Hindlimb muscle (tissue), 1 donor: ENCODE measurements at places on chromosomes 4 and X. TPM values are rescaled to one million over a fixed set of nuclear protein-coding genes. Genes with fewer than 3 reads are reported as not detected.

BMPR1B gene
- polyA plus RNA-seq: 13.2 TPM

ART3 gene
- 36.1 TPM for polyA plus RNA-seq

- no peak for DNase-seq
Measured at GRCh38 chr4:87275311-87275710, 47.4 kb downstream of the HSD17B13 start.

DNA sequence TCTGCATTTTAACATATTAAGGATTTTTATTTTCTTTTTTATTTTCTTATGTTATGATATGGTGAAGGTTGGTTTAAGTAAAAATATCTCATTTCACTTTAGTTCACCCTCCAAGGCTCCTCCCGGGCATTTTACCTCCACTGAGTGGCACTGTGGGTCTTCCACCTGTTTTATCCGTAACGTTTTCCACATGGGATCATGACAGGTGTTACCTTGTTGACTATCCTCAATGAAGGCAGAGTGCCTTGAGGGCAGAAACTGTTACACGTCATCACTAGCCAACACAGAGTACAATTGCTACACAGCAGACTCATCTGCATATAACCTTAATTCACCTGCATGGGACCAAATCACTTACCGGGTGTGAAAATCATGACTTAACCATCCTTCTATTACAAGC lies 105.8 kb downstream of the GEMIN8 start:
- no peak for DNase-seq

DMD gene
- polyA plus RNA-seq: 88.9 TPM

GRCh38 chr4:151043803-151044515 lies 28.9 kb upstream of the LRBA start:
- DNase-seq: no peak

GRCh38 chr4:65865489-65865888 lies 195.2 kb upstream of the EPHA5 start:
- DNase-seq: no peak

PF4V1 gene
- not detected for polyA plus RNA-seq

INTS6L gene
- 8.7 TPM for polyA plus RNA-seq

DNA sequence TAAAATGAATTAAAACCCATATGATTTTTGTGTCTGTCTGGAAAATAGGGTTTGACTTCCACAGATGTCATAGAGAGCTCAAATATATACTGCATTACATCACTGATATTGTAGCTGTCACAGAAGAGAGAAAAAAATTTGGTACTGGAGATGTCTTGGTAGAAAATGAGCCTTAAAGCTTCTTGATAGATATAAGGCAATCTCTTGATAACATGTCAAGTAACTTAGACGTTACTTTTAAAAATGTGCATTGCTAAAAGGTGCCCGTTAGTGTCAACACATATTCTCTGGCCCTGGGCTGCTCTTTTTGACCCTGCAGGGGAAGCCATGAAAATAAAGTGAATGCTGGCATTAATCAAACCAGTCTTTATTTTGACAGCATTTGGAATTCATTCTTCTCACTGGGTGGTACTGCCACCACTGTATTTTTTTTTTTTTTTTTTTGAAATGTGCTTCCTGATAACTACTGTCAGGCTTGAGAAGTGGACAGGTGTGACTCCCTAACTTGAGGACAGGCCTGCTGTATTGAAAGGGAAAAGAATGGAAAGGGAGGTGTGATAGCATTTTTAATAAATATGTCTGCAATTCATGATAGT lies 53.0 kb upstream of the RAPGEF2 start:
- DNase-seq: no peak

- no peak for DNase-seq
Measured at GRCh38 chrX:141220342-141221008, 21.8 kb downstream of the SPANXC start.

MSX1 gene
- 2.0 TPM for polyA plus RNA-seq

CLDN2 gene
- 0.48 TPM for polyA plus RNA-seq

MAGEB2 gene
- polyA plus RNA-seq: not detected

RTL3 gene
- polyA plus RNA-seq: 0.99 TPM

DNA sequence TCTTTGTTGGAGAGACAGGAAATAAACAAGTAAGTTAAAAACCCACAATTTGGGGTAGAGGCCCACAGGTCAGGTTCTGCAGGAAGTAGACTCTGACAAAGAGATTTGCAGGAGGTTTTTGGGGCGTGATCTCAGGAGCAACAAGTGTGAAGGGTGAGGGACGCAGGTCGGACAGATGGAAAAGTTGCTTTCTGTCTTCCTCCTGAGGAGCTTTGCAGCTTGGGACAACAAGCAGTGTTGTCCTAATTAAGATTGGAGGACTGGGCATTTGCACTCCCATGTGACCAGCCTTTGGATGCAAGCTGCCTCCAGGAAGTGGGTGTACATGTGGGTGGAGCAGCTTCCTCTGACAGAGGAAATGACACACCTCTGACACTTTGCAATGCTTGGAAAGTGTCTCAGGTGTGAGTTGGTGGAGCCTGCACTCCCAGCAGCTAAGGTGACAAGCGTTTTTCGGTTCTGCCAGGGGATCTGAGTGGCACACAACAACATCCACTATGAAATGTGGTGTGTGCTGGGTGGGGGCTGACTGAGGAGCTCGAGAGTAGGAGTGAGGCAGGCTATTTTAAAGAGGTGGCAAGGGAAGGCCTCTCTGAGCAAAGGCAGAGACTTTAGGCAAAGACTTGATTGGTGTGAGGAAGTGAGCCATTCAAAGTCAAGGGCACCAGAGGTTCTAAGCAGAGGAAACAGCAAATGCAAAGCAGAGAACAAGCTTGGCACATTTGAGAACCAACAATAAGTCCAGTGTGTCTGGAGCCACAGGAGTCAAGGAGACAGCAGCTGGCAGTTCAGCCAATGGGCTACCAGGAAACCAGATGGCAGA lies 339.8 kb upstream of the GATB start:
- no peak for DNase-seq

GRCh38 chr4:34193451-34194154 lies 2050.7 kb downstream of the ARAP2 start:
- no peak for DNase-seq

DNA sequence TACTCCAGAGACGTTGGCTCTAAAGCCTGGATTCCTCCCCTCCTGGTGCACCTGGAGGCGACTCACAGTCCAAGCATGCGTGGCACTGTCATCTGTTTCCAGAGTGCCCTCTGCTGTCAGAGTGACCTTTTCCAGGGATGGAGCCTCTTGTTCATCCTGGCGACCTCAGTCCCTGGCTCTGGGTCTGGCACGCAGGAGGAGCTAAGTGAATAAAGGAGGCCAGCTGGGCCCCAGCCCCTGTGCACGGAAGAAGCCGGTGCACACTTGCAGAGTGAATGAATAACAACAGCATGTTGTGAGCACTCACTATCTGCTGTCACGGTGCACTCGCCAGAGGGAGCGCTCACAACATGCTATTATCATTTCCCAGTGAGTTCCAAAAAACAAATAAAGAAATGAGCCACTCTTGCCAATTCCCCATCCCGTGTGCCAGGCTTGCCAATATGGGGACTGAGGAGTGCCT lies 27.8 kb upstream of the PSAPL1 start:
- DNase-seq: peak; percentile 50

GRCh38 chrX:134206221-134206620 lies 30.8 kb upstream of the CCDC160 start:
- no peak for DNase-seq

DNA sequence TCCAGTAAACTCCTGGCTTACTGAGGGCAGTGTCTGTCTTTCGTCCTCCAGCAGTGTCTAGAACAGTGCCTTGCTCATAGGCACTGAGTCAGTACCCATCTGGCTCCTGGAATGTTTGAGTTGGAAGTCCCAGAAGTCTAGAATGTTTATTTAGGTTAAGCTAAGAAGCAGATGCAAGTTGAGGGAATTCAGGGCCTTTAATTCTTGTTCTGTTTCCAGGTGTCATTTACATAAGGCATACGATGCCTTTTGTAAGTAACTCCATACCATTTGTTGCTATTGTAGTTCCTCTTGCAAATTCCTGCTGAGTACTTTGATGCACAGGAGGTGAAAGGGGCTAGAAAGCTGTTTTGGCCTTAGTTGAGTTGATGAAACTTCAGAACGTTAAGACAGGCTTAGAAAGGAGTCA lies 22.2 kb downstream of the ARHGAP10 start:
- DNase-seq: no peak

TMPRSS11E gene
- not detected for polyA plus RNA-seq

GAB3 gene
- polyA plus RNA-seq: 5.2 TPM

DNA sequence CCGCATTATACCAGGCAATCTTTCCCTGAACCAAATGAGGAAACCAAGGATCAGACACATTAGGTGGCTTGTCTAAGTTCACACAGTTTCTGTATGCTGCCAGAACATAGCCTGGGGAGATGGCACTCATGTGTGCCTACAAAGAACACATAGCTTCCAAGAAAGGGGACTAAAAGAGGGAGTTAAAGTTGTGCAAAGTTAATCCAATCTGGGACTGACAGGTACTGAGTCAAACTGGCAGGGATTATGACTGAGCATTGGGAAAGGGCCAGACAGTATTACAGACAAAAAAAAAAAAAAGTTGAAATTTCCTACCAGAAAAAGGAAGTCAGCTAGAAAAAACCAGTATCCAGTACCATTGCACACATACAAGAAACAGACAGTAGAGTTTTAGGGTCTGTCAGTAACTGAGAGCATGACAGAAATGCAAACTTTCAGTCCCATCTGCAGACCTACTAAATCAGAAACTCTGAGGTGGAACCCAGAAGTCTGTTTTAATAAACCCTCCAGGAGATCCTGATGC lies 37.2 kb downstream of the ADAMTS3 start:
- no peak for DNase-seq

GRCh38 chr4:3827616-3828492 lies 61.7 kb downstream of the ADRA2C start:
- DNase-seq: peak; percentile 37

DNA sequence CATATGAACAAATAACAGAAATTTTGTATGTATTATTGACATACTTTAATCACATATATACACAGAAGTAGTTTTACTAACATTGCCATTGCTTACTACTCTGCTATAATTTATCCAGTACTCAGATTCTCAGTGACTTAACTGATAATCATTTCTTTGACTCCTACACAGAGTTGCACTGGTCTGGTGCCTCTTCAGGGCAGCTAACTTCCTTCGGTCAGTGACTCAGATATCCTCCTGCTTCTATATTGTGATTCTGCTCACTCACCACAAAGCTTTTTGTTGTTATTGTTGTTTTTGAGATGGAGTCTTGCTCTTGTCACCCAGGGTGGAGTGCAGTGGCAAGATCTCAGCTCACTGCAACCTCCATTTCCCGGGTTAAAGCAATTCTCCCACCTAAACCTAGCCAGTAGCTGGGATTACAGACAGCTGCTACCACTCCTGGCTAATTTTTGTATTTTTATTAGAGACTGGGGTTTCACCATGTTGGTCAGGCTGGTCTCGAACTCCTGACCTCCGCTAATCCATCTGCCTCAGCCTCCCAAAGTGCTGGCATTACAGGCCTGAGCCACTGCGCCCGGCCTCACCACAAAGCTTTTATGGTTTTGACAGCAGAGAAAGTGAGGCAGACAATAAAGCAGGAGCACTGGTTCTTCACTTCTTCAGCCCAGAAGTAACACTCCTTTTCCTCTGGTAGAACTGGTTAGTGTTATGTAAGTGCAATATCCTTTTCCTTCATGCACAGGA lies 499.3 kb downstream of the EPHA5 start:
- no peak for DNase-seq

GABRB1 gene
- polyA plus RNA-seq: not detected

- DNase-seq: no peak
Measured at GRCh38 chr4:180950377-180950776, 1292.8 kb upstream of the TENM3 start.

DNA sequence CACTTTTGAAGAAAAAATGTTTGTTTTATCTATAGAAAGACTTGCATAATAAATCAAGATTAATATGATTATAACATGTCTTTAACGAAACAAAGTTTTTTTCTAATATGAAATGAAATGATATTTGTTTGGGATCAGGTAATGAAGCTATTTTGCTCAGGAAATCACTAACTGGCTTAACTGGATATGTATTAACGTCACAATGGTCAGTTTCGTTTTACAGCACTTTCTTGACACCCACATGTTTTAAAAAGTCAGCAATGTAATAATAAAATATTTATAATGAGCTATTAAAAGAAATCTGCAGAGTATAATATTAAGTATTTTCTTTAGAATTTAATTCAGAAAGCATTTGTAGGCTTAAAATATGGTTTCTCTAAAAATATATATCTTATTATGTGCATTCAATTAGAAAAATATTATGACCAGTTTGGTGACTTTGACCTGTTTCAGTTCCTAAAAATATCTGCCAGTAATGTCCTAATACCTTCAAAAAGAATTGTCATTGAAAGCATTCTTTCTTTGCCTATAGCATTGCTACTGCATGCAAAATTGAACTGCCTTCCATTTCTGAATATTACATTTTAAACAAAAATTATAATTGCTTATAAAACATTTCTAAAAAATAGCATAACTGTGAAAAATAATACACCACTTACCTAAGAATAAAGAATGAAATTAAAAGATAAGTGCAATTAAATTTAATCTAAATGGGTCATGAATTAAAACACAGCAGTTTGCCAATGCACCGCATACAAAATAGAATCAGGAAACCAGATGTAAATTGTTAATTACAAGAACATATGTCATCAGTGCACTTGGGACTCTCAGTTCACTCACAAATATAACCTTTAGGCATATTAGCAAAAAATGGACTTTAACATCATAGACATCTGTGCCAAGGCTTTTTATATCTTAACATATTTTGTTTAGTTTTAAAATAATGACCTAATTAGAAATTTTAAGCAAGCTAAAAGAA lies 31.6 kb downstream of the TIGD2 start:
- DNase-seq: no peak

DNA sequence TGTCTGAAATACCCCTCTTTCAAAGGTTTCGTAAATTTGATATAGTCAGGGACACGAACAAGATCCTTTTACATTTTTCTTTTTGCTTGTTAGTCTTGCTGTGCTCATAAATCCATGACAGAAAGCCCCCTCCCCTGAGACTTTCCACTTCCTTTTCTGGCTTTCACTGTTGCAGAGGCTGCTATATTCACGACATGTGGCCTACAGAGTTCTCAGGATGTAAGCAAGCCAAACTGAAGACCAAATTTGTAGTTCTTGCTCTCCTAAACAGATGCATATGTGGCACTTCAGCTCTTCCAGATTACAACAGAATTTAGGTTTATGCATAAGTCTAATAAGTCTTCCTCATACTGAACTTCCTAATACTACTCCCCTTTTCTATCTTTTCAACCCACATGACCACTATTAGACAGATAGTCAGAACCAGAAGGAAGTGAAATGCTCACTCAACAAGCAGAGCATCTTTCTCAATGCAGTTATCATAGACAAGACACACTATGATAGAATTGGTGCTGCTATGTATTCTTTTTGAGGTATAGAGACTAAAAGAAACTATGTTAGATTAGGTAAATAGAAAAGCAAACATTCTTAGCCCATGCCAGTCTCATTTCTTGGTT lies 15.0 kb downstream of the BTK start:
- DNase-seq: no peak

- DNase-seq: no peak
Measured at GRCh38 chr4:10962246-10962645, 277.7 kb upstream of the CLNK start.
